Daoy (cell line): ENCODE measurements at places on chromosomes 2 and 18. TPM values are rescaled to one million over a fixed set of nuclear protein-coding genes. Genes with fewer than 3 reads are reported as not detected.

FOXI3 gene
- total RNA-seq = 0.18 and 0.23 TPM in 2 replicates

METTL4 gene
- 5.3 and 6.5 TPM in 2 replicates for total RNA-seq

MAP3K19 gene
- total RNA-seq = not detected in 2 replicates

ABCB11 gene
- not detected in 2 replicates for total RNA-seq

TMEM37 gene
- total RNA-seq = not detected in 2 replicates

LYPD6 gene
- 6.7 and 8.5 TPM in 2 replicates for total RNA-seq

PLCD4 gene
- 0.06 TPM in 1 of 2 replicates, not detected in the other for total RNA-seq

RBFA gene
- 19.9 and 22.6 TPM in 2 replicates for total RNA-seq

UGT1A8 gene
- 15.1 and 15.4 TPM in 2 replicates for total RNA-seq

INHBB gene
- total RNA-seq = 0.29 and 1.0 TPM in 2 replicates

RAX gene
- total RNA-seq = not detected in 2 replicates

ZEB2 gene
- 15.1 and 15.2 TPM in 2 replicates for total RNA-seq

COBLL1 gene
- 4.6 and 6.7 TPM in 2 replicates for total RNA-seq

BBS5 gene
- 3.7 and 6.7 TPM in 2 replicates for total RNA-seq

TMEM237 gene
- total RNA-seq = 144 and 173 TPM in 2 replicates

KCNJ13 gene
- total RNA-seq = not detected in 2 replicates

CHRNG gene
- not detected in 2 replicates for total RNA-seq

RAB11FIP5 gene
- 18.0 and 20.6 TPM in 2 replicates for total RNA-seq

LIMS2 gene
- 0.51 TPM in 1 of 2 replicates, not detected in the other for total RNA-seq

MTLN gene
- 108 and 131 TPM in 2 replicates for total RNA-seq

GAREM2 gene
- total RNA-seq = 0.06 and 0.65 TPM in 2 replicates

SETBP1 gene
- 1.0 and 1.6 TPM in 2 replicates for total RNA-seq

KCNK3 gene
- total RNA-seq = 0.03 and 0.80 TPM in 2 replicates

KCNG2 gene
- total RNA-seq = not detected in 2 replicates

SCN7A gene
- total RNA-seq = not detected in 2 replicates

CMPK2 gene
- total RNA-seq = 4.3 and 4.5 TPM in 2 replicates

EVX2 gene
- total RNA-seq = not detected in 2 replicates

IL1R2 gene
- not detected in 2 replicates for total RNA-seq

LYPD6B gene
- total RNA-seq = 8.0 and 10.2 TPM in 2 replicates

SLC14A1 gene
- total RNA-seq = 1.9 and 7.5 TPM in 2 replicates

CDK5R2 gene
- total RNA-seq = 0.06 TPM in 1 of 2 replicates, not detected in the other

CFAP65 gene
- total RNA-seq = 0.11 TPM in 1 of 2 replicates, not detected in the other

SERPINB13 gene
- not detected in 2 replicates for total RNA-seq

FKBP1B gene
- 0.98 and 8.5 TPM in 2 replicates for total RNA-seq

REG3A gene
- not detected in 2 replicates for total RNA-seq

ELOA2 gene
- total RNA-seq = not detected in 2 replicates

CXCR1 gene
- total RNA-seq = not detected in 2 replicates

MYO5B gene
- 2.8 and 3.1 TPM in 2 replicates for total RNA-seq

REG3G gene
- not detected in 2 replicates for total RNA-seq

KIAA2012 gene
- not detected in 2 replicates for total RNA-seq

PROC gene
- total RNA-seq = not detected in 2 replicates
